Fibroblast of lung (primary cell): ENCODE measurements at places on chromosomes 3 and 15. TPM values are rescaled to one million over a fixed set of nuclear protein-coding genes. Genes with fewer than 3 reads are reported as not detected.

Gene IL17RD
- 1.8 and 2.1 TPM in 2 replicates for total RNA-seq

Gene TPRG1
- total RNA-seq = 0.99 and 1.8 TPM in 2 replicates

Gene GPR62
- total RNA-seq = under 0.01 TPM in 2 replicates

Gene CCR8
- not detected in 2 replicates for total RNA-seq

Gene RTP3
- not detected in 2 replicates for total RNA-seq

Gene AADACL2
- total RNA-seq = under 0.01 TPM in 1 of 2 replicates, not detected in the other

Gene CEP63
- total RNA-seq = 26.4 and 33.6 TPM in 2 replicates

Gene FSTL1
- total RNA-seq = 279 and 309 TPM in 2 replicates

Gene ATP8B4
- total RNA-seq = 7.4 and 19.5 TPM in 2 replicates

Gene ETV5
- 15.4 and 24.9 TPM in 2 replicates for total RNA-seq

Gene NMB
- 3.1 and 3.6 TPM in 2 replicates for total RNA-seq

Gene GOLGA8J
- total RNA-seq = under 0.01 TPM in 1 of 2 replicates, not detected in the other

Gene NR1I2
- under 0.01 TPM in 1 of 2 replicates, not detected in the other for total RNA-seq

Gene TICRR
- 0.26 and 1.2 TPM in 2 replicates for total RNA-seq

Gene SSR3
- total RNA-seq = 125 and 159 TPM in 2 replicates

Gene PRTG
- 2.1 and 4.0 TPM in 2 replicates for total RNA-seq

Gene CMC1
- 5.4 and 5.6 TPM in 2 replicates for total RNA-seq

Gene KLHL40
- not detected in 2 replicates for total RNA-seq

Gene ABCC5
- total RNA-seq = 17.5 and 18.8 TPM in 2 replicates

Gene CD86
- total RNA-seq = not detected in 2 replicates

Gene SV2B
- total RNA-seq = under 0.01 and 0.26 TPM in 2 replicates

Gene MEIS2
- total RNA-seq = 16.9 and 31.0 TPM in 2 replicates

Gene IL17RC
- total RNA-seq = 17.5 and 21.3 TPM in 2 replicates

Gene ZNF80
- not detected in 2 replicates for total RNA-seq

Gene XYLB
- 4.6 and 5.1 TPM in 2 replicates for total RNA-seq

Gene DMXL2
- 19.5 and 31.2 TPM in 2 replicates for total RNA-seq

Gene SLC38A3
- total RNA-seq = not detected in 2 replicates

Gene MORC1
- not detected in 2 replicates for total RNA-seq

Gene FBN1
- 260 and 446 TPM in 2 replicates for total RNA-seq

Gene SETD5
- 29.8 and 53.7 TPM in 2 replicates for total RNA-seq

Gene SELENOK
- 21.3 and 26.9 TPM in 2 replicates for total RNA-seq

Gene EPHA3
- 0.26 and 0.99 TPM in 2 replicates for total RNA-seq

Gene KCNAB1
- total RNA-seq = 0.26 and 0.33 TPM in 2 replicates

Gene NANOGP8
- total RNA-seq = not detected in 2 replicates

Gene ADAMTSL3
- 0.17 and 0.26 TPM in 2 replicates for total RNA-seq

Gene TLR9
- total RNA-seq = under 0.01 TPM in 1 of 2 replicates, not detected in the other

Gene SCN11A
- under 0.01 and 0.17 TPM in 2 replicates for total RNA-seq

Gene CCDC66
- total RNA-seq = 27.5 and 28.2 TPM in 2 replicates

Gene DYNC1LI1
- total RNA-seq = 30.0 and 44.1 TPM in 2 replicates

Gene EPHA6
- total RNA-seq = under 0.01 TPM in 1 of 2 replicates, not detected in the other

Gene SETMAR
- 13.9 and 14.1 TPM in 2 replicates for total RNA-seq

Gene ATP10A
- 5.1 and 12.7 TPM in 2 replicates for total RNA-seq

Gene ATP2C1
- total RNA-seq = 141 and 196 TPM in 2 replicates
